ENCODE measurements at places on chromosomes 12 and 14.

- no peak for DNase-seq
These were observed 66.3 kb downstream of the B4GALNT3 start for GRCh38 chr12:526089-526488.

- peak; percentile 72 for DNase-seq
These were observed 6.5 kb upstream of the PRPH start for GRCh38 chr12:49288412-49288853.

DNA sequence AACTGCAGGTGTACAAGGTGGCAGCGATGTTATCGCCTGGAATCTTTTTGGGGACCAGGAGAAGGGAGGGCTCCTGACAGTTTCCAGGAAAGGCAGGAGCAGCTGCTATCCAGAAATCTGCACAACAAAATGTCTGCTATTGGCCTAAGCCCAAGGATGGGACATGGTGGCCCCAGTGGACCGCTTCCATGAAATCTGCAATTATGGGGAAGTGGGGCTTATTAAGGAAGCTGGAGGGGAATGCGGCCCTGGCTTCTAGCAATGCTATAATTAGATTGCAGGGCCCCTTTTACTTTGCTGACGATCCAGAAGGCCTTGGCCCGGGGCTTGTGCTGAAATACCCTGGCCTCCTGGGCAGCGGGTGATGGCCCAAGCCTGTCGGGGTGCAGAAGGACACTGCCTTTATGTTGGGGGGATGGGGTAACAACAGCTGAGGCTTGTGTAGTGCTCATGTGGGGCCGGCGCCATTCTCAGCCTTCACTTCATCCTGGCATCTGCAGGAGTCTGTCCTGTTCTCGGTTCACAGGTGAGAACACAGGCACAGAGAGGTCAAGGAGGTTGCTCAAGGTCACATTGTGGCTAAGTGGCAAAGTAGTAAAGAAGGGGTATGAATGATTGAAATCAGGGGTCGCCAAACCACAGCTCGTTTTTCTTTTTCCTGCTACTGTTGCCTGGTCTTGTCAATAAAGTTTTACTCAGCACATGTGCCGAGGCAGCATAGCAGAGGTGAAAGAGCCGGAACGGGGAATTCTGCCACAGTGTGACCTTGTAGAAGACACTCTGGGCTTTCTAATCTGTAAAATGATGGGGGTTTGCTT lies 153.5 kb downstream of the RBM19 start:
- no peak for DNase-seq

DNA sequence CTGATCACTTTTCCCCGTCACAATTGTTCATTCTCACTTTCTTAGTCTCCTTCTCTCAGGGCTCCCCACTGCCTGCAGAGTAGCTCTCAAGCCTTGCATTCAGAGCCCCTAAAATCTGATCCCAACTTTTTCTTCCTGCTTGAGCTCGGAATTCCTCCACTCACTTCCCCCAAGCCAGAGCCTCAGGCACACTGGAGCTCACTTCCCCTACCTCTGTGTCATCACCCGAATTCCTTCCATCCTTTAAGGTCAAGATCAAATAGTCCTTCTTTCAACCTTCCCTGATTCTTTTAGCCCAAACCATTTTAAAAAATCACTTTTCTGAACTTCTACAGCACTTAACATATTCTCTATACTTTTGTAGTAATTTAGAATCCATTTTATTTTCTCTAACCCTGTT lies 34.1 kb upstream of the ATP23 start:
- no peak for DNase-seq

DNA sequence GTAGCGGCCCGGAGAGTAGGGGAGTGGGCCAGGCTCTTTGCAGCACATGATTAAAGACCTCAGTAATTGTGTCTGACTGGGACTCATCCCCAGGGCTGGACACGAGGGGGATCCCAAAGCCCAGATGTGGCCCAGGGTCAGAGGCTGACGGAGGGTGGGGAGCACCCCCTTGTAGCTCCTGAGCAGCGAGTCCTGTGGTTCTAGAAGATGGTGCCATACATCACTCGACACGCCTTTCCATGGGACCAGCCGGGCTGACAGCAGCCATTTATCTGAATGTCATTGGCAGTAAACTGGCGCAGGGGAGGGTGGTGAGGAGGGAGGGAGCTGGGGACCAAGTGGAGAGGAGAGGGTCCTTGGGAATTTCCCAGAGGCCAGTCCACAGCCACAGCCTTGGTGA lies 65.1 kb upstream of the FAM222A start:
- DNase-seq: no peak

- no peak for DNase-seq
These were observed 4.9 kb upstream of the GPR132 start for GRCh38 chr14:105069871-105070759.

All from neural progenitor cell (in vitro differentiated cells).